H54 (cell line): ENCODE measurements at places on chromosomes 7 and 10.

DNA sequence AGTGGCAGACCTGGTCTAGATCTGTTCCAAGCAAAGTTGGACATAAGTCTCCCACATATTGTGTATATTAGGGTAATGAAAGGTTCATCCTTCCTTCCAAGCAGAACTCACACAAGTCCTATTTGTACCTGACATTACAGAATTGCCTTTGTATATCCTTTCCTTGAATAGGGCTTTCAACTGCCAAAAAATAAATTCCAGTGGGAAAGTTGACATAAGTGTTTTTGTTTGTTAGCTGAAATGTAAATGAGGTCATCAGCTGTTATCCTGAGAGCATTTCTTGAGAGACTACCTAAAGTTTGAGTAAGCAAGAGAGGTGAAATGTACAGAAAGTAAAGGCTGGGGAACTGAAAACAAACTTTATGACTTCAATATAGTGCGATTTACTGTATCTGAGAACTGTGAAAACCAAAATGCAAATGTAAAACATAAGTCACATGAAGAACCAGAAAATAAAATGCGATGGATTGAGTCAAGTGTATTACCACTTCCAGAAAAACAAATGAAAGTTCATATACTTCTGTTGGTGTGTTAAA is 527.3 kb upstream of the SEMA3D start:
- DNase-seq = no peak

DNA sequence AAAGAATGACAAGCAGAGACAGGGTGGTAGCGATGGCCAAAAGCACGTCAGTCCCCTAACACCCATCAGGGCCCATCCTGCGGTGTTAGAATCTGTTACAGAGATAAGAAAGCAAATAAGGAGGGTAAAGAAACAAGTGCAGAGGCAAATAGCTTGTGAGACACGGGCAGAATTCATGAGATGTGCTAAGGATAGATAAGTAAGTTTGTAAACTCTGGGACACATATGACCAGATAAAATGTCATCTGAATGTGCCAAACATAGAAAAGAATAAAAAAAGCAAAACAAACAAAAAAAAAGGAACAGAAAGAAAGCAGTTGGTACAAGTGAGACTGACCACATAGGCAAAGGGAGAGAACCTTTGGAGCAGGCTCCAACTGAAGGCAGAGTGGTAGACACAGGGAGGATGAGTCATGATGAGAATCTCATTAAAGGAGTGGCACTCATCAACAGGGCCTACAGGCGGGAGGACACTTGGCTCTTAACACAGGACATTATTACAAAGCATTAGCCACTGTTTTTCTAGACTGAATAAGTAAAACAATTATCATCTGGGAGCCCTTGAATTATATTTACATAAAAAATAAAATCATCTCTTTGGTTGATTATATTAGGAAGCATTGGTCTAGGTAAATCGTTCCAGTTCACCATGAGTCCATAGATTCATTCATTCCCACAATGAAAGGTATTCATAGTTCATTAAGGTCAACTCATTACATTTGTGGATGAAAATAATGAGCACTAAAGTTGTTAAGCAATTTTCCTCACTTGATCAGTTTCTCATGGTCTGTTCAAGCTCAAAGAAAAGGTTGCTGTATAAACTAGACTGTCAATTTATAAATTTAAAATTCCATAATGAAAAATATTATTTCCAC is 21.5 kb upstream of the EPHB6 start:
- no peak for DNase-seq

GRCh38 chr7:108327353-108327752 is 128.9 kb downstream of the NRCAM start:
- no peak for DNase-seq

DNA sequence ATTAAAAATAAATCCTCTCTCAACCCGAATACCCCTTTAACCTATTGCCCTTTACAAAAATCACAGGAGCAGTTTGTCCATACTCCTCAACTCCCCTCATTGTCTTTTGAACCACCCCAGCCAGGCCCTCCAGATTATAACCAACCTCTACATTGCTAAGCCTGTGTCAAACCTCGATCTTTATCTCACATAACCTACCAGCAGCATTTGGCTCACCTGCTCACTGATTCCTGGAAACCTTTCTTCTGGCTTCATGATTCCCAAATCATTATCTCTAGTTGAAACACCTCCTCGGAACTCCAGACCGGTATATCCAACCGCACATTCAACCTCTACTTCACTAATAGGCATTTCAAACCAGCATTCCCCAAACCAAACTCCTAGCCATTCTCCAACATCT is 11.8 kb downstream of the SEC61G start:
- no peak for DNase-seq

DNA sequence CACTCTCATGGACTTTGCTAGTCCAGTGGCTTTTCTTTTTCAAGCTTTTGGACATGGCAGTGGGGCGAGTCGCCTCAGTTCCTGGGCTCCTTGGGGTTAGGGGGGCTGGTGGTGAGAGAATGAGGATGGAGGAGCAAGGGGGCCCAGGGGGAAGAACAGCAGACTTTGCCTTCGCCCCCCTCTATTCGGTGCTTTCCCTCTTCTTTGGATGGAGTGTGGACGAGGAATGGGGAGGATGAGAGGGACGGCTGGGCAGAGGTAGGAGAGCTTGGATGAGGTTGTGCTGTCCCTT is 255 bp downstream of the MAGI2 start:
- DNase-seq = peak; percentile 2

DNA sequence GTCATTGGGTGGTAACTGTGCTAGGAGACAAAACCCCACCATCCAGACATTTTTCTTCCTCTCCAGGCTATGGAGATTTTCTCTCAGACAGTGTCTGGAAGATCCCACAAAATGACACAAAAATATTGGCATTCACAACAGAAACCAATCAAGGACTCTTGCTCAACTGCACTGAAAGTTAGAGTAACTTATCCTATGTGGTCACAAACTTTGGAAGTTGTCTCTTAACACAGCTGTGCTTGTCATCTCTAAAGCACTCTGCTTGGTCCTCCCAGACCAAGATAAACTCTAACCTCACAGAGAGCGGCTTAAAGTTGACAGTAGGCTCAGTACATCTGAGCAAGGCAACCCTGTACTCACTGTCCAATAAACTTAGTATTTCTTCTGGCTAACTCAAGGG is 74.9 kb downstream of the AKR1C4 start:
- no peak for DNase-seq

DNA sequence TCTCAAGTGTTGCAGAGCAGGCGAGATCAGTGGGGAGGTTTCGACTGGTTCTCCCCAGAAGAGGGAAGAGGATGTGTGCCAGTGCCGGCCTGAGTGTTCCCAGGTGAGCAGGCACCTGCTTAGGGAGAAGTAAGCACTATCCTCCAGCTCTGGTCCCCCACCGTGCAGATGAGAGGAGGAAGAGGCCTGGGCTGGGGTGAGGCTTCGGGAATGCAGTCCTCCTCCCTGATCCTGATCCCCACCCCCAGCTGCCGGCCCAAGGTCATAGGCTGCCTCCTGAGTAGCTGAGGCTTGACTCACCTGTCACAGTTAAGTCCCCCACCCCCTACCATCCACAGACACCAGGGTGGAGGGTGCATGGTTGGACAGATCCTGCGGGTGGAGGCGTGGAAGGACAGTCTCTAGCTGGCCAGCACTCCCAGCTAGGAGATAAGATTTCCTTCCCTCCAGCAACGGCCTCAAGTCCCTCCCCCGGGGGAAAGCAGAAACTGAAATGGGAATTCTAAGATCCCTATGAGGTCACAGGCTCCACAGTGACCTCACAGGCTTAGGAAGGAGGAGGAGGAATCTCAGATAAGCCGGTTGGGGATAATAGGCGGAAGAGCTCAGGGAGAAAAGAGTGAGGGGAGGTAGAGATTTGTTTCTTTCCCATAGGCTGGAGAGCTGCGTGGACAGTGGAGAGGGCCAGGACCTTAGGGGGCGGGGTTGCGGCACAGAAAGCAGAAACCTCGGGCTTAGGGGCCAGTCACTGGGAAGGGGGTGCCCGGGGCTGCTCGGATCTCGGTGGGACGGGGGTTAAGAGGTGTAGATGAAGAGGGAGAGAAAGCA is 1.0 kb downstream of the LRCH4 start:
- DNase-seq = no peak

DNA sequence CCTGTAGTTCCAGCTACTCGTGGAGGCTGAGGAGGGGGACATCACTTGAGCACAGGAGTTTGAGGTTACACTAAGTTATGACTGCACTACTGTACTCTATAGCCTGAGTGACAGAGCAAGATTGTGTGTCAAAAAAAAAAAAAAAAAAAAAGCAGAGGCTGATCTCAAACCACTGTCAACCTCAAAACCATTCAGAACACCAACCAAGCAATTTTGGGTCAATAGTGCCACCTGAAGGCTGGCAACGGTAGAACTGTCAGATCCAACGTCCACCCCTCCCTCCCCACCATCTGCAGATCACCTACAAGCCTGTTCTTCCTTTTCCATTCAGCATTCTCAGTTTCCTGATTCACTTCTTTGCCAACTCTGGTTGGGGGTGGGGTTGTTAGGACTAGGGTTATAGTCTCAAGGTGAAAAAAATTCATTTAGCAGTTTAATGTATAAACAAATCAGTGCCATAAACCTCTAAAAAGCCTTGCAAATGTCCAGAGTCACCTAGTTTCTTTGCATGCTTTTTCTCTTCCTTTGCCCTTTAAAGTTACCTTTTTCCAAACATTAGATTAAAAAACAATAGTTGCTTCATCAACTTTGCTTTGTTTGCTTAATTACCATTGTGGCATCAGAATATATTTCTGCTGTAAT is 2.6 kb downstream of the MRPS33 start:
- peak; percentile 23 for DNase-seq

- DNase-seq = no peak
Measured at GRCh38 chr10:31075881-31076609, 44.4 kb upstream of the ZNF438 start.

GRCh38 chr10:90960355-90960814 is 39.5 kb upstream of the ANKRD1 start:
- peak; percentile 50 for DNase-seq
